ENCODE measurements at places on chromosomes 5 and 9.

GRCh38 chr5:179312557-179313235 lies 32.6 kb downstream of the ADAMTS2 start:
- DNase-seq: no peak

- DNase-seq: no peak
Measured at GRCh38 chr9:136857166-136857565, 5.0 kb downstream of the MAMDC4 start.

DNA sequence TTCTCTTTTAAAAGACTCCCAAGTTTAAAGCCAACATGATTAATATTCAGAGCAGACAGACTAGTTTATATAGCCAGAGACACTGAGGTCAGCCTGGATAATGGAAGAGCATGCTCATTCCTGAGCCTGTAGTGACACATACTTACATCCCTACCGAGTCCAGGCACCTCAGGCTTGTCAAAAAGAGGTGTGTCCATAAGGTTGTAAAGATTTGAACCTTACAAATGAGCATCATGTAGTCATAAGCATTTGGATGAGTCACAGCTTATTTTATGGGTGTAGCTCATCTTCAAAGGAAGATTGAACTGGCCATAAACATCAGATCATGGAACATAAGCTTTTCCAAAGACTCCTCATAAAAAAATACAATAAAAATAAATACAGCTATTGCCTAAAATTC lies 333.5 kb downstream of the EFNA5 start:
- no peak for DNase-seq

- DNase-seq: no peak
Measured at GRCh38 chr5:135138116-135138850, 104.3 kb upstream of the PITX1 start.

DNA sequence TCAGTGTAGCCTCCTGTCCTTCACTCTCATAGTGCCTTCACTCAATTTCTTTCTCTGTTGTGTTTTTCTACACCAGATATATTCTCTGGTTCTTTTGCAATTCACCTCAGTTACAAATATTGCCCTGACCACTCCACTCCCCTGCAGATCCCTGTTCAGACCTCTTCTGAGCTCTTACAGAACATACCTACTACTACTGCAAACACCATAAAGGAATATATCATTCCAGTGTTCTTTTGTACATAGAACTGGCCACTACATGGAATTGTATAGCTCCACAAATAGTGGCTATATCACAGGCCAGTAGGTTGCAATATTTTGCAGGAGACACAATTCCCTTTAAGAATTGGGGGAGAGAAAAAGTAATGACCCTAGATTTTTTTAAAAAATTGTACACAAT lies 21.0 kb downstream of the ALDH1A1 start:
- no peak for DNase-seq

GRCh38 chr5:2282034-2282690 lies 399.4 kb upstream of the IRX4 start:
- no peak for DNase-seq

DNA sequence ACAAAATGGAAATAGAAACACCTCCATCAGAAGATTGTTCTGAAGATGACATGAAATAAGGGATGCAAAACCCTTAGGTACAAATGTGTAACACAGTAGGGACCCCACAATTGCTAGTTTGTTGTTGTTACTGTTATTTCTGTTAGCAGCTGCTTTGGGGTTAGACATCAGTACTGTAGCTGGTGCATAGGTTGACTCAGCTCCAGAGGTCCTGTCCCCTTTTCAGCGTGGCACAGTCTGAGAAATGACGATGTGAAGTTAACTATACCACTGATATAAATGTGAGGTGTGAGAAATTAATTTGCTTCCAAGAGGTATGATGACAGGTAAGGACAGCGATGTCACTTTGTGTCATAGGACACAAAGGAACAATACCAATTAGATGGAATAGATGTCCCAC lies 384.6 kb upstream of the KLF4 start:
- DNase-seq: no peak
